ENCODE measurements at places on chromosomes 7 and 10.

- peak; percentile 37 for DNase-seq
These were observed 25.8 kb downstream of the BRAF start for GRCh38 chr7:140898786-140899536.

DNA sequence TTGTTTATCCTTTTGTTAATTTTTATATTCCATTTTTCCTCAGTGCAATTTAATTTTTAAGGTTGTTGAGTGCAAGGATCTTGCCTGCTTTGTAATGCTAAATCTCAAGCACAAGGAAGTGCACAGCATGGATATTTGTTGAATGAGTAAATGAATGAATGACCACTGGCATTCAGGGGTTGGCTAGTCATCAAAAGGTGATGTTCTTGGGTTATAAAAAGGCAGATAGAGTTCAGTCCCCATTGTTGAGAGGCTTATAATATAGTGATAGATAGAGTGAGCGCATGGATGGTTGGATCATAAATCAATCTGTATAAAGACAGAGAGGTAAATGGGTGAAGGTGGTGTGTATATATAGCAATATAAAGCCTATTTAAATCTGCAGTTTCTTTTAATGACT, 193.2 kb upstream of the KLF6 start:
- DNase-seq, result peak; percentile 54

- DNase-seq, result no peak
These were observed 15.3 kb downstream of the LIPK start for GRCh38 chr10:88721392-88721791.

DNA sequence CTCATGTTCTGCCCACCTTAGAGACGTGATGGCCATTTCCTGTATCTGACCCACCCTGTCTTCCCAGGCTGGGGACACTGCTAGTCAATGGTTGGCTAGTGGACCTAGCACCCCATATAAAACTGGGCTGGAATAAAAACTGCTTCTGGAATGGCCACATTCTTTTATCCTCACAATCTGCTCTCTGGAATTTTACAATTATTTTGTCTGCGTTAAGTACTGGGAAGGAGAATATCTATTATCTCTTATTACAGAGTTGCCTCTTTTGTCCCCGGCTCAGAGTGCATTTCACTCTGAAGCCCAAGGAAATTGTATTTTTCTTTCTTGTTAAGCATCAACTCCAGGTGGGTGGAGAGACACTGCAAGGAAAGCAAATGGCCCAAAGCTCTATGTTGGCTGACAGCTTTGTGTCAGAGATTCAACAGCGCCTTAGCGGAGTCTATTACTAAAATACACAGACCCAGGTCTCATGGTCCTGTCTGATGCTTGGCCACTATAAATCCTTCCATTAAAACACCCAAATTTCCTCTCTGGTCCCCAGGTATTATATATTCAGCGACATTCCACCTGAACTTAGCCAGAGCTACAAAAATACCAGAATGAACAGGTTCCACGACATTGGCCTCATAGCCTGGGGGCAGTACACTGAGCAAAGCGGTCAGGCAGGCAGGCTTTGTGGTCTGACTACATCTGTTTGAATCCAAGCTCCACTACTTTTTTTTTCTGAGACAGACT, 121.7 kb downstream of the PRPF18 start:
- no peak for DNase-seq

DNA sequence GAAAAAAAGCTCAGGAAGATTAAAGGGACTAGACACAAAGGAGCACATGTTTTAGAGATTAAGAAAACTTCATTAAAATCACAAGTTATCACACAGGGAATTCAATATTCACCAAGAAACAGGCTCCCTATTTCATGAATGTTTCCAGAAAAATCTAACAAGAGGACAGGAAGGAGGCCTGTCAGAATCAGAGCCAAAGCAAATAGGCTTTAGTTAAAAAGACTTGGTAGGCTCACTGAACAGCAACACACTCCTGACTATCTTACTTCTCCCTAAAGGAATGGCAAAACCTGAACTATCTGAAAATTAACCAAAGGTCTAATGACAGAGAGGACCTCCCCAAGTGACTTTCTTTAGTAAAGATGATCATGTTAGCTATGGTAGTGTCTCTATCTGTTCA, 188.3 kb upstream of the MEOX2 start:
- no peak for DNase-seq

DNA sequence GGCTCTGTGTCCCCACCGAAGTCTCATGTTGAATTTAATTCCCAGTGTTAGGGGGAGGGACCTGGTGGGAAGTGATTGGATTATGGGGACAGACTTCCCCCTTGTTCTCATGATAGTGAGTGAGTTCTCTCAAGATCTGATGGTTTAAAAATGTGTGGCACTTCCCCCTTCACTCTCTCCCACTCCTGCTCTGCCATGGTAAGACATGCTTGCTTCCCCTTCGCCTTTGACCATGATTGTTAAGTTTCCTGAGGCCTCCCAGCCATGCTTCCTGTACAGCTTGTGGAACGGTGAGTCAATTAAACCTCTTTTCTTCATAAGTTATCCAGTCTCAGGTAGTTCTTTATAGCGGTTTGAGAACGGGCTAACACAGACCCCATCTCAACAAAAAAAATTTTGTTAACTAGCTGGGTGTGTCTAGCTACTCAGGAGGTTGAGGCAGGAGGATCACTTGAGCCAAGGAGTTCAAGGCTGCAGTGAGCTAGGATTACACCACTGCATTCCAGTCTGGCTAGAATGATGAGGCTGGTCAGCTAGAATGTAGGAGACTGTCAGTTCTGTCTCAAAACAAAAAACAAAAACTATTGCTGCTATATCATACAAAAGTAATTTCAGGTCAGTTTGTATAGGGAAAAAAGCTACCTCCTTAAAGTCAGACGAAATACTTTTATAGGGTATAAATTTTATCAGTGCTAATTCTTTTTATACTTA, 57.7 kb downstream of the ATAD1 start:
- peak; percentile 81 for DNase-seq

GRCh38 chr7:124887247-124887646, 42.4 kb downstream of the POT1 start:
- DNase-seq, result no peak

DNA sequence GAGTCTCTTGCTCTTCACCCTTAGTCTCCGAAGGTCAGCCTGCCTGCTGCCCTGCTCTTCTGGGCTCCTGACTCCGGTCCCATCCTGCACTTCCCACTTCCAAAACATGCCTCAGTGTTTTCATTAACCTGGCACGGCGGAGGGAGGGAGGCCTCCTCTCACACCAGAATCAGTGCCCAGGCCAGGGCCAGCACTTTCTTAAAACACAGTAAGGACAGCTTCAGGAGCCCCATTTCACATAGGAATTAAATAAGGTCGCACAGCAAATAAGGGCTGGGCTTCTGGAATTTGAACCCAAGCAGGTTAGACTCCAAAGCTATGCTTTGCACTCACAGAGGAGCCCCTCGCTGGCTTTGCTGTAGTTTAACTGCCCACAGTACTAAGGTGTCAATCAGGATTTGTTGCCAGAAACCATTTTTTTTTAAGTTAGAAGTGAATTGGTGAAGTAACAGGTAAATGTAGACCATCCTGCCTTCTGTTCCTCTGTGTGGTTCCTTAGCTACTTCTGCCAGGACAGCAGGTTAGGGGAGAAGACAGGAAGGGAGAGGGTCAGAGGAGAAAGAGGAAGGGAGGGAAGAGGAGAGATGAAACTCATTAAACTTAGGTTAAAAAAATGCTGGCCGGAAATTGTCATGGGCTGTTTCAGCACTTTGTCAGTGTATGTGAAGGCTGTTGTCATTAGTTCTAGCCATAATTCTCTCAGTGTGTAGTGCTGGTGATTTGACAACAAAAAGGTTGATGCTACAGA, 1.1 kb downstream of the RASSF4 start:
- DNase-seq, result no peak

DNA sequence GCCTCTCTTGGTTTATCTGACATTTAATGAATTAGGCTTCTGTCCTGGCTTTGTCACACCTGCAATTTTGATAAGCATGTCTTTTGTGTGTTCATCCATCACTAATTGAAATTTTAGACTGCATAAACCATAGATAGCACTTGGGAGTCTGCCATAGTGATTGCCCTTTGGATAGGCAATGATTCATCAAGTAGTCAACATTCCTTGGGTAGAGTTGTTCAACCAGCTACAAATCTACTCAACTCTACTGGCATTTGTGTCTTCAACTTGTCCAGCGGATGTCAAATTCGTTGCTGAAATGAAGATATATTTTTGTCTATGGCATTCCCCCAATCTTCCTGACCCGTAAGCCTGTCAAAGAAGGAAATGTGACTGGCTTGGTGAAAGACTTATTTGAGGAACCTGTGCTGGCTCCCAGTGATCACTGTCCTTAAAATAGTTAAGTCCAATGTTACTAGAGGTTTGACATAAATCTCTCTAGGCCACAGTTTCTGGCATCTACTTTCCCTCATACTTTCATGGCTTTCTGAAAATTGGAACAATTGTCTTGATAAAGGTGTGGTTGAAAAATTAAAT, 33.7 kb upstream of the CREB5 start:
- DNase-seq, result peak; percentile 9

GRCh38 chr7:2980401-2981102, 63.1 kb downstream of the CARD11 start:
- no peak for DNase-seq

Measured in amniotic epithelial cell (primary cell).